Endothelial cell of umbilical vein (primary cell): ENCODE measurements at places on chromosomes 4 and X. TPM values are rescaled to one million over a fixed set of nuclear protein-coding genes. Genes with fewer than 3 reads are reported as not detected.

Gene UNC5C
- polyA plus RNA-seq: 0.32 and 0.44 TPM in 2 replicates

Gene TMEM255A
- polyA plus RNA-seq: not detected in 2 replicates

- no peak overlapping the region for H3K4me3 ChIP-seq
- no peaks in the 10 kb centered on the region for H3K36me3 ChIP-seq
- DNase-seq: no peak
- H3K27me3 ChIP-seq: no peaks in the 10 kb centered on the region
- H3K27ac ChIP-seq: no peak overlapping the region
Observed at GRCh38 chr4:162782778-162783525, 383.7 kb downstream of the NAF1 start.

GRCh38 chr4:8078610-8079015 lies 80.0 kb downstream of the ABLIM2 start:
- H3K36me3 ChIP-seq: no peaks in the 10 kb centered on the region
- H3K4me3 ChIP-seq: no peak overlapping the region
- H3K27ac ChIP-seq: no peak overlapping the region
- peaks cover 5% of the 10 kb centered on the region for H3K27me3 ChIP-seq

DNA sequence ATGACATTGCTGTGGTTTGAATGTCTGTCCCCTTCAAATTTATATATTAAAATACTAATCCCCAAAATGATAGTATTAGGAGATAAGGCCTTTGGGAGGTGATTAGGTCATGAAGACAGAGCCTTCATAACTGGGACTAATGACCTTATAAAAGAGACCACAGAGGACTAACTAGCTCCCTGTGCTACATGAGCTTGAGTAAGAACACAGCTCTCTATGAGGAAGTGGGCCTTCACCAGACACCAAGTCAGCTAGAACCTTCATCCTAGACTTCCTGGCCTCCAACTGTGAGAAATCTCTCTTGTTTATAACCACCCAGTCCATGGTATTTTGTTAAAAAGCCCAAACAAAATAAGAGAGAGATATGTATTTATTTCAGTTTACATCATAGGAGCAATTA lies 242.2 kb upstream of the CTSO start:
- H3K27ac ChIP-seq: no peak overlapping the region
- no peak for DNase-seq
- H3K4me1 ChIP-seq: no peaks in the 10 kb centered on the region
- no peak overlapping the region for H3K4me3 ChIP-seq
